ENCODE measurements at places on chromosomes 5 and 9. TPM values are rescaled to one million over a fixed set of nuclear protein-coding genes. Genes with fewer than 3 reads are reported as not detected.

DMAC1 gene
- total RNA-seq, result 18.1 TPM

PCDHGB6 gene
- total RNA-seq, result 0.89 TPM

TTC23L gene
- not detected for total RNA-seq

GPR21 gene
- not detected for total RNA-seq

SEMA4D gene
- total RNA-seq, result under 0.01 TPM

IL4 gene
- total RNA-seq, result not detected

HRCT1 gene
- total RNA-seq, result 0.18 TPM

LCN10 gene
- not detected for total RNA-seq

CDH9 gene
- not detected for total RNA-seq

GRIN3A gene
- not detected for total RNA-seq

C9orf50 gene
- not detected for total RNA-seq

SVEP1 gene
- 11.3 TPM for total RNA-seq

HSDL2 gene
- 39.5 TPM for total RNA-seq

CD74 gene
- total RNA-seq, result 10.7 TPM

IRX2 gene
- total RNA-seq, result 1.4 TPM

ABCA1 gene
- total RNA-seq, result 6.1 TPM

ZDHHC11B gene
- total RNA-seq, result not detected

CDH6 gene
- 0.29 TPM for total RNA-seq

SPATA6L gene
- not detected for total RNA-seq

IL11RA gene
- 7.6 TPM for total RNA-seq

TMEM171 gene
- total RNA-seq, result 9.8 TPM

CATSPER3 gene
- total RNA-seq, result under 0.01 TPM

ARSI gene
- total RNA-seq, result 1.2 TPM

SPATA31A3 gene
- not detected for total RNA-seq

PCDHB16 gene
- total RNA-seq, result under 0.01 TPM

TMC1 gene
- not detected for total RNA-seq

GFI1B gene
- total RNA-seq, result not detected

DRD1 gene
- not detected for total RNA-seq

SH3GL2 gene
- not detected for total RNA-seq

PPP2R2B gene
- not detected for total RNA-seq

OTULIN gene
- total RNA-seq, result 6.1 TPM

FAM81B gene
- not detected for total RNA-seq

PCDHA6 gene
- under 0.01 TPM for total RNA-seq

RFX3 gene
- total RNA-seq, result 0.58 TPM

SLC24A2 gene
- total RNA-seq, result not detected

HOMER1 gene
- total RNA-seq, result 2.9 TPM

TRIM7 gene
- total RNA-seq, result 3.2 TPM

NUDT12 gene
- 12.7 TPM for total RNA-seq

SYK gene
- not detected for total RNA-seq

GGTA1 gene
- total RNA-seq, result not detected

RANBP3L gene
- not detected for total RNA-seq

FOXI1 gene
- total RNA-seq, result not detected

INSL4 gene
- not detected for total RNA-seq

CLINT1 gene
- 97.7 TPM for total RNA-seq

IL9 gene
- total RNA-seq, result not detected

SRD5A1 gene
- 5.2 TPM for total RNA-seq

ARAP3 gene
- 11.5 TPM for total RNA-seq

DPYSL3 gene
- total RNA-seq, result 86.5 TPM

FOXD4 gene
- not detected for total RNA-seq

ACTBL2 gene
- total RNA-seq, result 3.2 TPM

EPB41L4B gene
- total RNA-seq, result 0.29 TPM

ANKRD31 gene
- not detected for total RNA-seq

LCN12 gene
- not detected for total RNA-seq

SLC36A2 gene
- total RNA-seq, result not detected

FEM1C gene
- 10.7 TPM for total RNA-seq

ECSCR gene
- not detected for total RNA-seq

MEGF10 gene
- total RNA-seq, result not detected

PWWP2A gene
- 14.2 TPM for total RNA-seq

PCDHGB7 gene
- total RNA-seq, result 4.3 TPM
